ENCODE measurements at places on chromosomes 1 and 21.

GRCh38 chr1:167412920-167413319 lies 105.4 kb downstream of the CD247 start:
- no peak for DNase-seq

DNA sequence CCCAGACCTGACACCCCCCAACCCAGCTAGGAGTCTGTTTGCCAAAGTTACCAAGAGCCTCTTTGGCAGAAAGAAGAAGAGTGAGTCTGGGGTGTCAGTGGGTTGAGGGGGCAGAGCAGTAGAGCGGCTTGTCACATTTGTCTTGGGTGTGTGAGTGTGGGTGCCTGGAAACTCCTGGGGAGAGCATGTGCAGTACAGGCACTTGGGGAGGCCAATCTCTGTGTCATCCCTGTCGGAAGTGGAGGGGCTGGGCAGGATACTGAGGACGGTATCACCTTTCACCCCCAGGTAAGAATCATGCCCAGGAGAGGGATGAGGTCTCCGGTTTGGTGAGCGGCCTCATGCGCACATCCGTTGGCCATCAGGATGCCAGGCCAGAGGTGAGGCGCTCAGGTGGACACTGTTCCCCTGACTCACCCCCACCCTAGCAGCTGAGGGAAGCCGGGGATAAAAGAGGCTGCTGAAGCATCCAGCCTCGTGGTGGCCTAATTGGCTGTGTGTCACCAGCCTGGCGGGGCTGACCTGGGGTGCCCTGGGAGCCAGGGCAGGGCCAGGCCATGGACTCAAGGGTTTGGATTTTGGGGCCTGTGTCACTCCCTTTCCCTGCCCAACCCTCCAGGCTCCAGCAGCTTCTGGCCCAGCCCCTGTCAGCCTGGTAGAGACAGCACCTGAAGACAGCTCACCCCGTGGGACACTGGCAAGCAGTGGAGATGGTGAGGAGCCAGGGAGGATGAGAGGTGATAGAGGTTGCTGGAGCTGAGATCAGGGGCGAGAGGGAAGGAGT lies 3.3 kb downstream of the PLK3 start:
- no peak for DNase-seq

DNA sequence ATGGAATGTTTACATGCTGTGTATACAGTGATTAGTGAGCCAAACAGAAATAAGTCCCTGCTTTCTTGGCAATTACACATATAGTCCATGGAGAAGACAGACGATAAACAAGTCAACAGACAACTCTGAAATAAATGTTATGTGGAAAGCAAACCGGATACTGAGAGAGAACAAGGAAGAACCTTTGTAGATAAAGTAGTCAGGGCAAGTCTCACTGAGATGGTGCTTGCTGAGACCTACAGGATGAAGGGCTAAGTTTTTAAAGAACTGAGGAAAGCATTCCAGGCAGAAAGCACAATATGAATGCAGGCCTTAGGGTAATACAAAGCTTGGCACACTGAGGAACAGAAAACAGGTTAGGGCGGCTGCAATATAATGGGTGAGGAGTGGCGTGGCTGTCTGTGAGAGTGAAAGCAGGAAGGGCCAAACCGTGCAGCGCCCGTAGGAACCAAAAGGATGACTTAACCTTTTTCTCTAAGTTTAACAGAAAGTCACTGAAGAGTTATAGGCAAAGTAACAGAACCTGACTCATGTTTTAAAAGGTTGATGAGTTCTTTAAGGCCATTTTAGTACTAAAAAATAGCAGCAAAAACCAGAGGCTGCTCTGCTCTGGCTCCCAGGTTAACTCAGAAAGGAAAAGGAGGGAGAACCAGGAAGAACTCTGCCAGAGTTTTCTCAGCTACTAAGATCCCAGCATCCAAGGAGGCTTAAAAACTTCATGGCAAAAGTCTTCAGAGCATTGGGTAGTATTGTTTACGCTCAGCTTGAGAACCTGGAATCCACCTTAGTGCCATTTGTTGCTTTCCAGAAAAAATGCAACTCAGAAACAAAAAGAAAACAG lies 8.7 kb upstream of the TTF2 start:
- DNase-seq = peak; percentile 11

DNA sequence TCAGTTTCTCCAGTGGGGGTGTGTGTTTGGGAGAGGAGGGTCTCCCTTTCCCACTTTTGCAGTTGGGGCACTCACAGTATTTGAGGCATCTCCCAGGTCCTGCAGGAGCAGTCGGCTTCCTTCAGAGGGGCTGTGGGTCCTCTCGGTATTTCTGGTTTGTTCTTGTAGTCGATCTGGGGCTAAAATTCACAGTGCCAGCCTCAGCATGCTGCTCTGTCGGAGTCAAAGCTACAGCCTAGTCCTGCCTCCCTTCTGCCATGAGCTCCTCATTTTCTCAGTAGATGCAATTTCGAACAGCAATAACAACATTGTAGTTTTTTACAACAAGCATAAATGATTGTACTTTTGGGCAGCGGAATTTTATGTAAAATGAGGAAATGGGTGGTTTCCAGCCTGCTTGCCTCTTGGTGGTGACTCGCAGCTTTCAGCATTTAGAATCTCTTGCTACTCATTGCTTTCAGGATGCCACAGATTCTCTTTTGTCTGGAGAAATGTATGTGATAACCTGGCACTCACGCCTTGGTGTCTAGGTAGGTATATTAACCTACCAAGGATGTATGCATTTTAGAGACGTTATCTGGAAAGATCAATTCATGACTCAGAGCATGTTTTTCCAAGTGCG lies 82.4 kb upstream of the C21orf91 start:
- DNase-seq = no peak

DNA sequence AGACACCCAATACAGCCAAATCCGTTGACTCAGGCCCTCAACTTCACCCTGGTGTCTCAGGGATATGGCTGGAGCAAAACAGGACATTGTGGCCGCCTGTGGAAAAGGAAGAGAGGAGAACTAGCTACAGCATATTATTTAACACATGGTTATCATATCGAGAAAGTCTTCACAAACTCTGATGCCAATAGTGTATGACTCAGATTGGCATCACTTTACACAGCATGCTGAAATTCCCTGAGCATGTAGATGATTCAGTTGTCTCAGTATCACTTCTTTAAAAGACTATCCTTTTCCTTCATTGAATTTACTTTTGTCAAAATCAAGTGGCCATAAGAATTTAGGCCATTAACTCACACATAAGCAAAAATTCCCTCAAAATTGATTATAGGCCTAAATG lies 20.1 kb downstream of the HSD3B2 start:
- no peak for DNase-seq

- no peak for DNase-seq
These were observed 450 bp downstream of the ARHGAP30 start for GRCh38 chr1:161069241-161069640.

DNA sequence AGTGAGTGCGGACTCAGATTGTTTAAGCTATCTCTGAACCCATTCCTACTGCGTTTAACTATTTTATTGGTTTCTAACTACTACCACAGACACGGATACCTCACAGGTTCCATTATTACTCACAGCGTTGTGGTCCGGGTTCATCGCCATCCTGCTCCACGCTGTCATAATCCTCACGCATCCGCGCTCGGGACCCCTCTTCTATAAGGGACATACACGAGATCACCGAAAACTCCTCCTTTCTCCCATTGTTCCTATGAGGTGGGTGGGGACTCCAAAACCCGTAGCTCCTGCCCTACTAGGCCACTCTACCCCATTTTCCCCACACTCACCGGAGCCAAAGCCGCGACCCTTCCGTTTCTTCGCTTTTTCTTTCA lies 610 bp downstream of the RBM8A start:
- no peak for DNase-seq

- DNase-seq = peak; percentile 42
These were observed 15.5 kb upstream of the SFT2D2 start for GRCh38 chr1:168210312-168210711.

DNA sequence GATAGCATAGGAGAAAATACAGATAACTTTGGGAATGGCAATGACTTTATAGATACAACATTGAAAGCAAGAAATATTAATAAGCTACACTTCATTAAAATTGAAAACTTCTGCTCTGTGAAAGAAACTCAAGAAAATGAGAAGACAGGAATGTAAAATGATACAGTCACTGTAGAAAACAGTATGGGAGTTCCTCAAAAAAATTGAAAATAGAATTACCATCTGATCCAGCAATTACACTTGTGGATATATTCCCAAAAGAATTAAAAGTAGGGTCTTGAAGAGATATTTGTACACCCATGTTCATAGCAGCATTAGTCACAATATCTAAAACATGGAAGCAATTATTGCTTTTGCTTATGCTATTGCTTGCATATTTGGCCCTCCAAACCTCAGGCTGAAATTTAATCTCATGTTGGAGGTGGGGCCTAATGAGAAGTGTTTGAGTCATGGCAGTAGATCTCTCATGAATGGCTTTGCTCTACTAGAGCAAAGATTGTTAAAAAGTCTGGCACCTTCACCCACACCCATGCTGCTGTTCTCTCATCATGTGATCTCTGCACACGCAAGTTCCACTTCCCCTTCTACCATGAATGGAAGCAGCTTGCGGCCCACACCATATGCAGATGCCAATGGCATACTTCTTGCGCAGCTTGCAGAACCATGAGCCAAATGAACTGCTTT lies 15.3 kb upstream of the AHCYL1 start:
- no peak for DNase-seq

DNA sequence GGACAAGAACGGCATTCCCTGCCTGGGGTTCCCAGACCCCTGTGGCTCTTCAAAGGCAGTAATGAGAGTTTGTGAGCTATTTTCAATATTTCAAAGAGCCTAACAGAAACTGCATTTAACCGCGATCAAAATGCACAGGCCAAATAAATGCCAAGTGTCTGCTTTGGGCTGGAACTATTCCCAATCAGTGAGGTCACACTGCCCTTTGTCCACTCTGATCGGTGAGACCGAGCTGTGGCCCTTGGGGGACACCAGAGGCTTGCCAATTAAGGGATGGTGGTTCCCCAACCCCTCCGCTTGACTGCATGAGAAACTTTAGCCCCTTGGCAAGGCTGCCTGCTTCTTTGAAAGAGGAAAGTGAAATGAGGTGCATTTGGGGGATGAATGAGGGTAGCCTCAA lies 20.3 kb downstream of the CSMD2 start:
- DNase-seq = no peak

- no peak for DNase-seq
These were observed 4.8 kb downstream of the ARHGEF16 start for GRCh38 chr1:3459051-3459908.

GRCh38 chr1:5939271-5940170 lies 52.7 kb downstream of the NPHP4 start:
- no peak for DNase-seq

DNA sequence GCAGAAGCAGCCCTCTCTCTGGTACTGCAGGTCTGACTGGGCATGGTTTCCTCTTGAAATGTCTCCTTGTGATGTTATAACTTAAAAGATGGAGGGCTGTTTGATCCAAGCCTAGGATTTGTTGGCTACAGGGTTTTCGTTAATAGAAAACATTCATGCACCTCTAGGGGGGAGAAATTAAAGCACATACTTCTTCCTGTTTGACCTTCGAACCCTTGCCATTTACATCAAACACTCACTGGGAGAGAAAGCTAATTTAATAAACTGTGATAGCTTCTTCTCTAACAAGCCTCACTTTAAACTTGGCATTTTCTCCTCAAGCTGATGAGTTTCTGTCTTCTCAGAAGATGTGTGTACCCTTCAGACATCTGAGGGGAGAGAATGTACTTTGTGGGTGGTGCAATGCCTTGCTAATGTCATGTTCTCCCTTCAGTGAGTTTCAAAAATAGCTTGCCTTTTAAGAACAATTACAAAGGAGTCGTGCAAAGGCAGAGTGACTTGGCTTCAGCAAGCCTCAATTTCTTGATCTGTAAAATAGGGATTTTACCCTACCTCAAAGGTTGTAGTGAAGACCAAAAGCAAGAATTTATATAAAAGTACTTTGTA lies 20.4 kb downstream of the CACHD1 start:
- DNase-seq = no peak

DNA sequence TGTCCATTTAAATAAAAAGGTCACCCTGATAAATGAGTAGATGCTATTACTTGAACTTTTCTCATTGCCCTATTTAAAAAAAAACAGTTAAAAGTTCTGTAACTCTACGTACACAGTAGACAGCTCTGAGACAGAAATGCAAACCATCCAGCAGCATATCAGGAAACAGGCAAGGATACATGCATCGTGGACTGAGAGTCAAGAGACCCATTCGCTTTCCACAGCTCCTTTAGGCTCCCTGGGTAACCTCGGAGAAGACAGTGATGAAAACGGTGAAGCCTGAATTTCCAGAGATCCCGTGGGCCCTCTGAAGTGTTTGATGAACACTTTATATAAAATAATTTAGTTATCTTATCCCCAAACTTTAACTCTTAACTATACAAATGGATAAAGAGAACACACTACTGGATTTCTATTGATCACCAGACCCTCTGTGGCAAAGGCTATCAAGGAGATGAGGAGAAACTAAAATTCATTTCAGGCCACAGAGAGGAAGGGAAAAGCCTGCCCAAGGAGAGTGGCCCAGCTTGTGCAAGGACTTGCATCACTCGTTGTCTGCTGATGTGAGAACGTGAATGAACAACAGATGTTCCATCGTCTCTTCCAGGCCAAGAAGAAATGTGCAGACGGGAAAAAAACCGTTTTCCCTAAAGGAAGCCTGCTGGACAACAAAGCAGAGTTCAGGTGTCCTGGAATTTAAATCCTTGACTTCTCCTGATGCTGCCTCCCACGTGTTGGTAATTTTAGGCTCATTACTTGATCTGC lies 131.0 kb downstream of the TGFBR3 start:
- DNase-seq = no peak

- no peak for DNase-seq
These were observed 10.8 kb downstream of the DPT start for GRCh38 chr1:168717906-168718891.

DNA sequence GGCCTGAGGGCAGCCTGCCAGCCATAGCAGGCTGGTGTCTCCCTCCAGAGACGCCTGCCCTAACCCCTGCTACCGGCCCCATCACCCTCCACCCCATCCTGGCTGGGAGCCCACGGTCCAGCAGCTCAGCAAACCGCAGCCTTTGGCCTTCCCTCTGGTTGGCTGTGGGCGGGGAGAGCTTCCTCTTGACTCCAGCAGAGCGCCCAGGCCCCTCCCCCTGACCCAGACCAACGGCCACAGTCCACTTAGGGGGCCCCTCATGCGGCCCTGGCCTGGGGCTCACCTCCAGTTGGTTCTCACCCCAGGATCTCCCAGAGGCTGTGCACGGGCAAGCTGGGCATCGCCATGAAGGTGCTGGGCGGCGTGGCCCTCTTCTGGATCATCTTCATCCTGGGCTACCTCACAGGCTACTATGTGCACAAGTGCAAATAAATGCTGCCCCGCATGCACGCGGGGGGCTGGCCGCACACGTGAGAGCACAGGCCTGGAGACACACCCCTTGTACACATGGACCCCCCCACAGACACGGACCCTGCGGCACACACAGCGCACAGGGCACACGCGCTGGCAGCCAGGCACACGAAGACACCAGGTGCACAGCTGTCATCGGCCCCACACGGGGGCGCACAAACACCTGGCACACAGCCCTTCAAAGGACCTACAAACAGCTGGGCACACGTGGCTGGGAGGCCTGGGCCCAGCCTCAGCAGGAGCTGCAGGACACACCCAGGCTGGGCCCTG lies 3.1 kb downstream of the SMIM1 start:
- peak; percentile 48 for DNase-seq

GRCh38 chr21:43842742-43843141 lies 22.3 kb upstream of the AGPAT3 start:
- DNase-seq = no peak
